ENCODE measurements at places on chromosomes 12 and 14. TPM values are rescaled to one million over a fixed set of nuclear protein-coding genes. Genes with fewer than 3 reads are reported as not detected.
A peak's percentile ranks its signal among the peaks of the same experiment; 100 is the strongest.

Gene NFATC4
- total RNA-seq = 45.5 TPM

DNA sequence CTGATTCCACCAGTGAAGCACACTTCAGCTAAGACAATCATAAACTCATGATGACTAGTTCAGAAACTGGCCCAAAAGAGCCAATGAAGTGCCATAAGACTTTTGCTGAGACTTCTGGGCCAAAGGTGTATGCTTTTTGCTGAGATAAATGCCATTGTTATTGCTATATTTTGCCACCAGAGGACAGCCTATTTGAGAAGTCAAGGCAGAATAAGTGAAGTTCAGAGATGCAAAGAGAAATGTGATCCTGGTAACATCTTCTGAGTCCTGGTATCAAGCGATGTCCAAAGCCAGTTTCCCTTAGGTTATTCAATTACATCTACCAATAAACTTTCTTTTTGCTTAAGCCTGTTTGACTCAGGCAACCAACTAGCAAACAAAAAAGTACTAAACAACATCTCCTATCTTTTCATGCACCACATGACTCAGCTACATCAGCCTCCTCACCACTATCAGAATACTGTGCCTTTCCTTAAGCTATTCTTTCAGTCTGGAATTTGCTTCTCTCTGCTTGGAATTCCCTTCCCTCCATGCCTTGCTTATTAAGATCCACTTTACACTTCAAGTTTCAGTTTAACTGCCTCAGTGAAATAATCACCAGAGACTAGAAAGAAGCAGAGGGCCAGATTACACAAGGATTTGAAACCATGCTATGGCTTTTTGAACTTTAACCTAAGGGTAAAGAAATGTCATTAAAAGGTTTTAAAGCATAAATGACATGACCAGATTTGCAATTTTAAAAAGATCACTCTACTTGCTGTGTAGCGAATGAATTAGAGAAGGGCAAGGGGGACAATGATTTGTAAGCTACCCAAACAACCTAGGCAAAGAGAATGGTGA lies 14.0 kb downstream of the CRY1 start:
- DNase-seq = no peak

- no peak for DNase-seq
These were observed 101.4 kb upstream of the BBS10 start for GRCh38 chr12:76449583-76449982.

DNA sequence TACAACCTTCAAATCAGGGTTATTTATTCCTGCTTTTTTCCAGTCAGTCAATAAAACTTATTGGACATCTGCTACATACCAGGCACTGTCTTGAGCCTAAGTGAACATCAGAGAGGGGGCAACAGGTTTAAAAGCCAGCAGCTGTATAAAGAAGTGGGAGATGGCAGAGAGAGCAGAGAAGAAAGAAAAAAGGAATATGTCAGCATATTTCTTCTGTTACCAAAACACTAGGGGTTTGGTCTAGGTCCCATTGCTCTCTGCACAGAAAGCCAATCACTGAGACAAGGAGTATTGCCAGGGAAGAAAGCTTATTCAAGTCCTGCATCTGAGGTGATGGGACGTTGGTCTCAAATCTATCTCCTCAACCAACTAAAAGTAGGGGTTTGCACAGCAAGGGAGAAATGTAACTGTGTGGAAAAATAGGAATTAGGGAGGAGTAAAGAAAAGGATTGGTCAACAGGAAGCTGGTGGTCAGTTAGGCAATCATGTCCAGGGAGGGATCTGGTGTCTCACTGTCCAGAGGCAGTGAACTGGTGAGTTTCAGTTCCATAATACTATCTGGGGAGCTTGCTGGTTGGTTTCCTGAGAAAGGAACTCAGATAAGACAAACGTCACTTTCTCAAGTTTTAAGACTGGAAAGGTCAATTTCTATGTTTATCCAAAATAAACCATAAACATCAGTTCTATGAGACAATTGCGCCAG lies 107.5 kb downstream of the PHLDA1 start:
- no peak for DNase-seq

Gene MFAP5
- not detected for total RNA-seq

- no peak for DNase-seq
These were observed 395.2 kb upstream of the TMTC1 start for GRCh38 chr12:30178916-30179315.

GRCh38 chr14:93712838-93713724 lies 75.2 kb downstream of the PRIMA1 start:
- DNase-seq = peak; percentile 71

DNA sequence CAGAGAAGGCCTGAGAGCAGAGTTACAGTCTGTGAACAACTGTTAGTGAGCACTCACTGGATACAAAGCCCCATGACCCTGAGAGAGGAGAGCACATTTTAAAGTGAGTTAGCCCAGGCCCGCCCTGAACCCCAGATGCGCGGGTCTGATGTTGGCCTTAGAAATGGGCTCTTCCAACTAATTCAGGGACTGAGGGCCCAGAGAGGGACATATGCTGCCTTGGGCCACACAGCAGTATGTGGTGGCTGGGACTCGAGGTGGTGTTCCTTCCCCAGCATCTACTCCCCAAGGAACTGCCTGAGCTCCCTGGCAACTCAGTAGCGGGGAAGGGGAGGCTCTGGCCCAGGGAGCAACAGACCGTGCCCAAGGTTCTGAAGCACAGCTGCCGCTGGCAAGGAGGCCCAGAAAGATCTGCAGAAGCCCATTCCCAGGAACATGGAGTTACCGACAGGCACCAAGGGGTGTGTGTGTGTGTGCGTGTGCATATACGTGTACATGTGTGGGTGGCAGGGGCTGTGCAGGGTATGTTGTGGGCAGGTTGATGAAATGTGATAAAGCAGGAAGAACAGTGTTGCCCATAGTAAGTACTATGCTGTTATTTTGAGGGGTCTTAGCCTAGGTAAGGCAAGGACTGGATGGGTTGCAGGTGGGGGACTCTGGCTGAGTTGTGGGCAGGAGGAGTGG lies 40.5 kb downstream of the KRT80 start:
- DNase-seq = no peak

Gene NFE2
- 18.5 TPM for total RNA-seq

GRCh38 chr12:131425112-131426075 lies 285.5 kb upstream of the SFSWAP start:
- DNase-seq = no peak

GRCh38 chr12:102728506-102729242 lies 188.4 kb downstream of the PAH start:
- DNase-seq = no peak

- DNase-seq = no peak
These were observed 8.4 kb upstream of the CNPY2 start for GRCh38 chr12:56324206-56324605.

Gene HOXC12
- not detected for total RNA-seq

Gene KCNK10
- total RNA-seq = not detected

DNA sequence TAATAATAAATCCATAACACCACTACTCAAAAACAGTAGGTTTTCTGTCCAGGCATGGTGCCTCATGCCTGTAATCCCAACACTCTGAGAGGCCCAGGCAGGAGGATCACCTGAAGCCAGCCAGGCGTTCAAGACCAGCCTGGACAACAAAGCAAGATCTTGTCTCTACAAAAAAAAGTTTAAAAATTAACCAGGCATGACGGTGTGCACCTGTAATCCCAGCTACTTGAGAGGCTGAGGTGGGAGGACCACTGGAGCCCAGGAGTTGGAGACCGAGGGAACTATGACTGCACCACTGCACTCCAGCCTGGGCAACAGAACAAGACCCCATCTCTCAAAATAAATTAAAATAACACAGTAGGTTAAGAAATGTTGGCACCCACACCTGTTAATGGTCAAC lies 44.5 kb upstream of the AP4S1 start:
- DNase-seq = no peak

- no peak for DNase-seq
These were observed 33.6 kb upstream of the TMX1 start for GRCh38 chr14:51206462-51206861.

GRCh38 chr12:127750076-127750840 lies 516.7 kb upstream of the TMEM132C start:
- DNase-seq = no peak

GRCh38 chr12:615620-616019 lies 47.6 kb downstream of the NINJ2 start:
- DNase-seq = no peak

GRCh38 chr12:129893691-129894090 lies 10.1 kb downstream of the TMEM132D start:
- DNase-seq = no peak

DNA sequence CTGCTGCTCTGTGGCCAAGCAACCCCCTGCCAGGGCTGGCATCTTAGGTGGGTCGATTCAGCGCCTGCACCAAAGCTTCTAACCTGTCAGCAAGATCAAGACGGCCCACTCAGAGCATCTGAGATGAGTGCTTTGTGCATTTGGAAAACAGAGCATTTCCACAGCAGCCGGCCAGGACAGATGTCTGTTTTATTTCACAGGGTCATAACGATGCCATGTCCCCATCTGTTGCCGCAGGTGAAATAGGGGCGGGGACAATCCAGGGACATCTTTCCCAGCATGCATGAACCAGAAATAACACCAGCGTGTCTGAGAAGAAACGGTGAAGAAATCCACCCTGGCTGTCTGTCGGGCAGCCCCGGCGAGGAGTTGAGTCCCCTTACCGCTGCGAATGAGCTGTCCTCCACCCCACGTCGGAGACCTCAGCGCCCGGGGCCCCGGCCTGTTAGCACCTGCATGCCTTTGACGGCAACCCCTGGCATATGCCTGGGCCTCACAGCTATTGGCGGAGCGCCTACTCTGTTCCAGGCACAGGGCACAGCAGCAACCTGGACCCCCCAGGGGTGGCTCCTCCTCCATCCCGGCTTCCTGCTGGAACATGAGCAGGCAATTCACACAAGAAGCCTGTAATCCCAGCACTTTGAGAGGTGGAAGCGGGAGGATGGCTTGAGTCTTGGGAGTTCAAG lies 30.6 kb upstream of the ULK1 start:
- no peak for DNase-seq

DNA sequence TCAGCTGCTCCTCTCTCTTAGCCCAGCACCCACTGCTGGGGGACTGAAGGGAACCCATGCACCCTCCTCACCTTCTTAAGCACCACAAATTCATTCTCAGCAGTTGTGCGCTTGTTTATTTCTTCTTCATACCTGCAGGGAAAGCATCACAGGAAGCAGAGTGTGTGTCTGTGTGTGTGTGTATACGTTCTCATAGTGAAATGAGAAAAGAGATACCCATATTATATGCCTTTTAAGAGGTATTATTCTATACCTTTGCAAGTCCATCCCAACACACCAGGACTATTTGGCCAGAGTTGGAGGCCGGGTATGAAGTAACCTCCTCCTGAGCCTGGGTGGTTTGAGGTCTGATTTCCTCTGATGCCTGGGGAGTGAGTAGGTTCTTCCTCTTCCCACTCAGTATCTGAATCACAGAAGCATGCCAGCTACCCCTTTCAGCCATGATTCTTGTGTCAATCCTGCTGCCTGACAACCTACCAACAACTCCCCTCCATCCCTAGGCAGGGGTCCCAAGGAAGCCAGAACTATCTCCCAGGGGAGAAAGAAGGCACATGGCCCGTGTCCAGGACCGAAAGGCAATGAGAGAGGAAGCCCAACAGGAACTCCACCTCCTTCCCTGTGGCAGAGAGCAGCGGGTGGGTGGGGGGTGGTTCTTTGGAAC lies 3.0 kb downstream of the KRT73 start:
- DNase-seq = no peak

- no peak for DNase-seq
These were observed 92.9 kb downstream of the ESR2 start for GRCh38 chr14:64201296-64201695.

All from G401 (cell line).